ENCODE measurements at places on chromosomes 1 and 21. TPM values are rescaled to one million over a fixed set of nuclear protein-coding genes. Genes with fewer than 3 reads are reported as not detected.
A peak's percentile ranks its signal among the peaks of the same experiment; 100 is the strongest.

- no peak for DNase-seq
- no peak overlapping the region for H3K4me3 ChIP-seq
- peaks cover 3% of the 10 kb centered on the region for H3K4me1 ChIP-seq
- no peak overlapping the region for H3K27ac ChIP-seq
- no peaks in the 10 kb centered on the region for H3K27me3 ChIP-seq
These were observed 87.0 kb upstream of the VAMP3 start for GRCh38 chr1:7684132-7684531.

DNA sequence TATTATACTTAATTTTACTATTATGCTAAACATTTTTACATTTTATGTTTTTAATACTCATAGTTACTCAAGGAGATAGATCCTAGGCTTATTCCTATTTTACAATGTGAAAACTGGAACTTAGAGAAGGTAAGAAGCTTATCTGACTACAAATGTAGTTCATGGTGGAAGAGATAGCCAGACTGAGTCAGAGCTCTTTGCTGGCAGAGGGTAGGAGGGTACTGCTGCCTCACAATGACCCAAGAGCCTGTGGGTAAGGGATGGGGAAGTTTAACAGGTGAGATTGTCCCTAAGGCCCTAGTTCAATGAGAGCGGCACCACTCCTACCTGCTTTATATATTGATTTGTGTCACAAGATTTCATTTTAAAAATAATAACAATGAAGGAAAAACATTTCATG is 34.1 kb upstream of the NEK7 start:
- H3K27me3 ChIP-seq = no peaks in the 10 kb centered on the region
- H3K4me3 ChIP-seq = no peak overlapping the region
- DNase-seq = no peak
- H3K27ac ChIP-seq = no peak overlapping the region
- no peaks in the 10 kb centered on the region for H3K36me3 ChIP-seq

DNA sequence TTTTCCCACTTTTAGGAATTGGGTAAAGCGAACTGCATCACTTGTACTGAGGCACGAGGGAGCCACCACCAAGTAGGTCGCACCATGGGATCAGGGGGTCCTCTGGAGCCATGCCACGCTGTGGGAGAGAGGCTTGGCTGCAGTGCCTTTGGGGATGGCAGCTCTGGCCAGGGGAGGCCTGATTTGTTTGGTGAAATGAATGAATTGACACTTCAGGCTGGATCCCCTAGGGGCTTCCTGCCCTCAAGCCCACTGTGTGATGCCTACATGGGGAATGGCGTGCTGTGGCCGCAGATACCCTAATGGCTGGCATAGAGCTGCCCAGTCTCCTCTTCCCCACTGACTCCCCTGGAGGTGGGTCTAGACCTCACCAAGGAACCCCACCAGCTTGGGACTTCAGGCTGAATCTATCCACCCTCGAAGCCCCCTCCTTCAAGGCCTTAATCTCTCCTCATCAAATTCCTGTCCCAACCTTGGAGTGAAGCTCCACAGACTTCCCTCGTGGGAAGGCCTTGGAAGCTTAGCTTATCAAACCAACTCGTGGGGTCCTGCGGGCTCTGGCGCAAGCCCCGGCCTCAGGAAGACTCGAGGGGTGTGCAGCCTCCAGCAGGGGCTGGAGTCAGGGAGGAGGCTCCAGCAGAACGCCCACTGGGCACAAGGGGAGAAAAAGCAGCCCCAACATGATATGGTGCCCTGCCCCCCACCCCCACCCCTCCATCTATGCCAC is 64.6 kb downstream of the VWA5B1 start:
- H3K27ac ChIP-seq = no peak overlapping the region
- no peaks in the 10 kb centered on the region for H3K27me3 ChIP-seq
- no peak for DNase-seq
- H3K4me3 ChIP-seq = no peak overlapping the region
- no peaks in the 10 kb centered on the region for H3K36me3 ChIP-seq
- peaks cover 2% of the 10 kb centered on the region for H3K4me1 ChIP-seq

- H3K27ac ChIP-seq = peak overlapping the region; percentile 38
- H3K36me3 ChIP-seq = peaks cover 2% of the 10 kb centered on the region
- H3K4me1 ChIP-seq = peaks cover 6% of the 10 kb centered on the region
- H3K4me3 ChIP-seq = peak overlapping the region; percentile 72
These were observed 56.2 kb upstream of the RASAL2 start for GRCh38 chr1:178037510-178038253.

GRCh38 chr1:63230722-63231121 is 91.6 kb upstream of the FOXD3 start:
- no peak for DNase-seq
- peaks cover 3% of the 10 kb centered on the region for H3K27me3 ChIP-seq
- H3K36me3 ChIP-seq = no peaks in the 10 kb centered on the region
- no peak overlapping the region for H3K4me3 ChIP-seq

Gene AMY1A
- polyA plus RNA-seq = not detected

Data from small intestine (tissue), 16 donors.